Omental fat pad (tissue), 4 donors: ENCODE measurements at places on chromosomes 4 and X.

GRCh38 chr4:20347531-20347930 lies 95.8 kb downstream of the SLIT2 start:
- no peak for DNase-seq

- DNase-seq, result no peak
Observed at GRCh38 chr4:113636438-113636818, 125.1 kb downstream of the CAMK2D start.

GRCh38 chrX:155774387-155774786 lies 106.8 kb upstream of the VAMP7 start:
- no peak for DNase-seq

DNA sequence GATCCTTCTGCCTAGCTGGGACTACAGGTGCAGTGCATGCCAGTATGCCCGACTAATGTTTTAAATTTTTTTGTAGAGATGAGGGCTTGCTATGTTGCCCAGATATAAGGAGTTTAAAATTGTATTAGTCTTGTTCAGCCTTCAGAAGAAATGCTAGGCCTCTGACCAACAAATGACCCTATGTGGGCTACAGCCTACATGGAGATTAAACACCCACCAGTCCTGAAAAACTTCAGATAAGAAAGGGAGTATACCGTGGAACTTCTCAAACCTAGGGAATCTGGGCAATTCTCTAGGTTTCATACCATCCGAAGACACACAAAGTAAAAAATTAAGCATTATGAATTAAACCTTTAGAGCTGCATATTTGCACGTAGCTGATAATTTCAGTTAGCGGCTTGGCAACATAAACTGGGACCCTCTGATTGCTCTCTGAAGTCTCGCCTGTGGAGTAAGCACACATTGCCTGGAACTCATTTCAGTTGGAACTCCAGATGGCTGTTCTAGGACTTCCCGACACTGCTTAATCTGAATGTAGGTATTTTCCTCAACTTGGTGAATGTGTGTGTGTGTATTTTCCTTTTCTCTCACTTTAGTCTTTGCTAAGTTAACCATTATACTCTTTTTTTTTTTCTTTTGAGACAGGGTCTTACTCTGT lies 33.0 kb downstream of the MOB1B start:
- DNase-seq, result no peak

- DNase-seq, result no peak
Observed at GRCh38 chr4:54100595-54101189, 729 bp downstream of the GSX2 start.

DNA sequence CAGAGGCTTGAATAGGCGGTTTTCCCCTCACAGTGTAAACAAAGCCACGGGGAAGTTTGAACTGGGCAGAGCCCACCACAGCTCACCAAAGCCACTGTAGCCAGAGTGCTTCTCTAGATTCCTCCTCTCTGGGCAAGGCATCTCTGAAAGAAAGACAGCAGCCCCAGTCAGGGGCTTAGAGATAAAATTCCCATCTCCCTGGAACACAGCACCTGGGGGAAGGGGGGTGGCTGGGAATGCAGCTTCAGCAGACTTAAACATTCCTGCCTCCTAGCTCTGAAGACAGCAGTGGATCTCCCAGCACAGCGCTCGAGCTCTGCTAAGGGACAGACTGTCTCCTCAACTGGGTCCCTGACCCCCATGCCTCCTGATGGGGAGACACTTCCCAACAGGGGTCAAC lies 44.0 kb upstream of the USP38 start:
- DNase-seq, result no peak
